A549 treated with DMSO at 1 μM for 4 hours (cell line): ENCODE measurements at places on chromosomes 6 and 20. TPM values are rescaled to one million over a fixed set of nuclear protein-coding genes. Genes with fewer than 3 reads are reported as not detected.

The WFDC10B gene
- not detected in 5 replicates for total RNA-seq

The TP53TG5 gene
- total RNA-seq: not detected in 5 replicates

The CALHM5 gene
- 0.05 to 0.10 TPM (median 0.06 TPM) in 5 replicates for total RNA-seq

The MOG gene
- not detected in 5 replicates for total RNA-seq

The GGTLC1 gene
- not detected in 5 replicates for total RNA-seq

The NDRG3 gene
- total RNA-seq: 21.9 to 24.6 TPM (median 24.1 TPM) in 5 replicates

The MRPS18B gene
- total RNA-seq: 69.1 to 95.9 TPM (median 73.8 TPM) in 5 replicates

The HSPA1L gene
- total RNA-seq: 1.00 to 2.0 TPM (median 1.9 TPM) in 5 replicates

The TNFRSF6B gene
- 0.81 to 1.1 TPM (median 1.0 TPM) in 4 of 5 replicates, not detected in the other for total RNA-seq

The MEP1A gene
- not detected in 5 replicates for total RNA-seq

The C20orf204 gene
- total RNA-seq: 0.19 to 0.39 TPM (median 0.33 TPM) in 5 replicates

The RPRD1B gene
- total RNA-seq: 23.8 to 32.4 TPM (median 29.2 TPM) in 5 replicates

The GABRR1 gene
- total RNA-seq: not detected in 5 replicates

The MYO6 gene
- 7.1 to 10.7 TPM (median 7.9 TPM) in 5 replicates for total RNA-seq

The HCK gene
- total RNA-seq: 0.03 to 0.11 TPM (median 0.09 TPM) in 3 of 5 replicates, not detected in the others

The PKIB gene
- 0.32 to 0.84 TPM (median 0.74 TPM) in 5 replicates for total RNA-seq

The BPIFB1 gene
- total RNA-seq: 0.12 to 0.14 TPM in 2 of 5 replicates, not detected in the others

The MUCL3 gene
- total RNA-seq: 0.02 to 0.05 TPM (median 0.03 TPM) in 3 of 5 replicates, not detected in the others

The BPIFB2 gene
- total RNA-seq: not detected in 5 replicates

The GPR6 gene
- not detected in 5 replicates for total RNA-seq

The ADTRP gene
- 0.37 to 0.89 TPM (median 0.69 TPM) in 5 replicates for total RNA-seq

The HAO1 gene
- not detected in 5 replicates for total RNA-seq

The NNAT gene
- not detected in 5 replicates for total RNA-seq

The MICA gene
- total RNA-seq: 26.7 to 28.7 TPM (median 27.5 TPM) in 5 replicates

The PROKR2 gene
- not detected in 5 replicates for total RNA-seq

The GLP1R gene
- total RNA-seq: not detected in 5 replicates

The MCHR2 gene
- not detected in 5 replicates for total RNA-seq

The KCNG1 gene
- total RNA-seq: 15.5 to 27.0 TPM (median 18.8 TPM) in 5 replicates

The CLPSL1 gene
- total RNA-seq: not detected in 5 replicates

The LAMP5 gene
- 0.05 TPM in 1 of 5 replicates, not detected in the others for total RNA-seq

The MYB gene
- 0.63 to 1.0 TPM (median 0.74 TPM) in 5 replicates for total RNA-seq
